ENCODE measurements at places on chromosomes 11 and 22.

- no peak for DNase-seq
Observed at GRCh38 chr11:61874377-61874809, 17.0 kb downstream of the FADS3 start.

GRCh38 chr22:48118654-48119053 is 1356.2 kb downstream of the TBC1D22A start:
- DNase-seq: no peak

GRCh38 chr22:36467946-36468345 is 13.5 kb downstream of the TXN2 start:
- DNase-seq: no peak

DNA sequence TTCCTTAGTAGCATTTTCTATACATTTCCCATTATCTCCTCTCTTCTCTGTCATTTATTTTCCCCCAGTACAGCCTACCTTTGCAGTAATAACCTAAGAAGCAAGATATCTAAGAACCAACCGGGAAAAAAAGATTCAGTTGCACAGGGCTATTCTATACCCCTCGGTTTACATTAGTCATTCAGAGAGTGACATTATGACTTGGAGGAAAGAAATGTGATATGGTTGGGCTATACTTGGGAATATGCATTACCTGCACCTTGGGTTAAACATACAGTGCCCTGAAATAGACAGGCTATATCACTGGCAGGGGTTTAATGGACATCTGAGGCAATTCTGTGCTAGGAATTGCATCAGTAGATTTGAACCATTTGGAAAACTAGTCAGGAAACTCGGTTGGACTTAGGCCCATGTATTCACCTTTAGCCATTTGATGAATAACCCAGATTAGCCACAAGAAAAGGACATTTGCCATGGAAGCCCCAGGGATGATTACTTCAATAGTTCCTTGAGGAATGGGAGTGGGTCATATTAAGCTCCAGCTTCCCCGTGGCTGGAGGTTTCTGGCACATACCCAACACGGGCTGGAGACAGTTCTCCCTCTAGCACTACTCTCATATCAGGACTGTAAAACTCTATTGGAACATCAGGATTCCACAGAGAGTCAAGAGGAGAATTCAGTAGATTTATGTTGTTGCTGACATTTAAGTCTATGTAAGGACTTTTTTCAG is 973.2 kb downstream of the NTM start:
- no peak for DNase-seq

DNA sequence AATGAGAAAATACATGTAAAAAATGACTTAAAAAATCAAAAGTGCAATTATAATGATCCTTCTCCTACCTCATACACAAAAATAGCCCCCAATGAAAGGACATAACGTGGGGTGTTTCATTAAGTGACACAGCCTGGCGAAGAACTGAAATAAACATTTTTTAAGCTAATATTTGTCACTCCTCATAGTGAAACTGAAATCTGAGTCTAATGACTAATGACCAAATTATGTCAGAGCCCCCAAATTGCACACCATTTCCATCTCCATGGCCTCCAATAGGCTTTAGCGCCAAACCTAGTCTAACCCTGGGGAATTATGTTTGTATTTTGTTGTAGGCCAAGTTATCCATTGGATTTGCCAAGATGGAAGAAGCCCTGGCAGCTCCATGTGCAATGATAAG is 119.1 kb downstream of the WT1 start:
- DNase-seq: no peak

- no peak for DNase-seq
Observed at GRCh38 chr11:112593440-112593839, 332.8 kb upstream of the PLET1 start.

DNA sequence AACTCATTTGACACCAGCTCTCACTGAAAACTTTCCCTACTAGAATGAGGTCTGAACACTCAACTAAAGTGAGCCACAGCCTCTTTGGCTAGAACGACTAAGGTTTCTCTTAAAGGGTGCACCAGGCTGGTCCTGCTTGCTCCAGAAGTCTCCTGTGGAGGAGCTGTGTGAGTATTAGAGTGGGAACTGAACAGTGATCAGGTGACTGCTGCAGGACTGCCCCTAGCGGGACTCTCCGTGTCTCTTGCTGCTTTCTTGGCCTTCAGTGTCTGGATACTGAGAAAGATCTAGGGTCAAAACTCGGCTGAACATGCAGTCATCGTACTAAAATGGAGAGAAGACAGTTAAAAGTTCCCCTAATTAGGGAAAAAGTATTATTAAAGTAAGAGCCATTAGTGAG is 34.6 kb downstream of the FAM118A start:
- no peak for DNase-seq

DNA sequence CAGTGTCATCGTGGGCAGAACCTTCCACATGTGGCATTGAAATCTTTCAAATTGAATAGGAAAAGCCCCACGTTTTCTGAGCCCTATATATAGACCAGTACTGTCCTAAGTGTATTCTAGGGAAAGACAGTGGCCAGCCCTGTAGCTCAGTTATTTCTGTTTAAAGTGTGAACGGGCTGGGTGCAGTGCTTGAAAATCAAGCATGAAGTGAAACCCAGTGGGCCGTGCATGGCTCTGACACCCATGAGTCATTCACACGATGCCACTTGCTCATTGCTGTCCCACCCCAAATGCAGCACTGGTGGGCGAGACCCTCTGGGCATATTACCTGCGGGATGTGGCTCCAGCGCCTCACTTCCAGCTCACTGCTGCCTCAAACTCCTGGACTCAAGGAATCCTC is 29.8 kb upstream of the CCDC188 start:
- DNase-seq: no peak

DNA sequence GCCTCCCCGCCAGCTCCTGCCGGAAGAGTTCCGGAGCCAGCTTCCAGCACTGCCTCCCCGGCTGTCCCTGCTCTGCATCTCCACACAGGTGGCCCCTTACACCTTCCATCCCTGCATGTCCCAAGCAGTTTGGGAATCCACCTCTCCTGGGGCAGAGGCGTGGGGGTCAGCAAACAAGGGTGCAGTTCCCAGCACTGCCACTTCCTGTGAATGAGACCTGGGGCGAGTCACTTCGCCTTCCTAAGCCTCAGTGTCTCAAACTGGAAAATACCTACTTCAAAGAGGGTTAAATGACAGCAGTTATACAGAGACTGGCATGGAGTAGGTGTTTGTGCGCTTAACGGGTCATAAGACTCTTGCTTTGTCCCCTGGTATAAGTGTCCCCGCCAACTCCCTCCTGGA is 5.2 kb downstream of the CYTH4 start:
- DNase-seq: no peak

DNA sequence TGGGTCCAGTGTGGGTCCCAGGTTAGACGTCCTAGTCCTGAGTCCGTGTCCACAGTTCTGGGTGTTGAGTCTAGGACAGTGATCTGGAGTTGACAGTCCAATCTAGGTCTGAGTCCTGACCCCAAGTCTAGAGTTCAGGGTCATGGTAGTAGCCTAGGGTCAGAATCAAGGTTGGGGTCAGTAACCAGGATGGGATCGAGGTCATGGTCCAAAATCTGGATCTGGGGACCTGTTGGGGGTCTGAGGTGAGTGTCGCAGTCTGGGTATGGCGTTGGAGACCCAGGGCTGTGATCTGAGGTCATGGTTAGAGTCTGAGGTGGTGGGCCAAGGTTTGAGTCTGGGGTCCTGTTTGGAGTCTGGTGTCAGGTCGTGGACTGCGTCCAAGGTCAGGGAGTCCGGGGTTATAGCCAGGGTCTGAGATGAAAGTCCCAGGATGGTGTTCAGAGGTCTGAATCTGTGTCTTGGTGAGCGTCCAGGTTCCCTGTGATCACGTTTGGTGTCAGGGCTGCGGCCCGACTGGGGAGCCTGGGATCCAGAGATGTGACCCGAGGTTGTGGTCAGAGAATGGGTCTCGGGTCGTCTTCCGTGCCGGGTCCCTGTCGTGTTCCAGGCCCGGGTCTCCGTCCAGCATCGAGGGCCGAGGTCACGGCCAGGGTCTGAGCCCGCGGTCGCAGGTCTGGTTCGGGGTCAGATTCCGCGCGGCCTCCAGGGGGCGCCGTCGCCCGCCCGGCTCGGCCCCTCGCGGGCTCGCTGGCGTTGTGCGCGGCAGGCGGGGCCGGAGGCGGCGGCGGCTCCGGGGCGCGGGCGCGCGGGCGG is 432 bp upstream of the GRK2 start:
- peak; percentile 75 for DNase-seq

- DNase-seq: no peak
Observed at GRCh38 chr11:47723041-47723440, 7.9 kb upstream of the AGBL2 start.

- DNase-seq: no peak
Observed at GRCh38 chr11:89184021-89184420, 6.3 kb downstream of the TYR start.

DNA sequence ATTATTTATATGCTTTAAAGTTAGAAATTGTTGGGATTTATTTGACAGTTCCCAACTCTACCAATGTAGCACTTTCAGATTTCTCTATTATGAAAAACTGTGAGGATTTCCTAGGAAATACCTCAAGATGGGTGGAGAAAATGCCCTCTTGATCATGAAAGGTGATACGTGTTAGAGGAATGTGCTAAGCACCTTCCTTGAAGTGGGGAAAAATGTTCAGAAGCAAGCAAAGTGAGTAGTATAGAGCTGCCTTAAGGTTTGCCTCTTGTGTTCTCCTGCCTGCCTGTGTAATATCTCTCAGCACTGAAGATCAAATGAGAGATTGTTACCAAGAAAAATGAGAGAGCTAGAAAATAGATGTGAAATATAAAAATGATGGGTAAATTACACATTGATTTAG is 58.2 kb downstream of the YAP1 start:
- no peak for DNase-seq

DNA sequence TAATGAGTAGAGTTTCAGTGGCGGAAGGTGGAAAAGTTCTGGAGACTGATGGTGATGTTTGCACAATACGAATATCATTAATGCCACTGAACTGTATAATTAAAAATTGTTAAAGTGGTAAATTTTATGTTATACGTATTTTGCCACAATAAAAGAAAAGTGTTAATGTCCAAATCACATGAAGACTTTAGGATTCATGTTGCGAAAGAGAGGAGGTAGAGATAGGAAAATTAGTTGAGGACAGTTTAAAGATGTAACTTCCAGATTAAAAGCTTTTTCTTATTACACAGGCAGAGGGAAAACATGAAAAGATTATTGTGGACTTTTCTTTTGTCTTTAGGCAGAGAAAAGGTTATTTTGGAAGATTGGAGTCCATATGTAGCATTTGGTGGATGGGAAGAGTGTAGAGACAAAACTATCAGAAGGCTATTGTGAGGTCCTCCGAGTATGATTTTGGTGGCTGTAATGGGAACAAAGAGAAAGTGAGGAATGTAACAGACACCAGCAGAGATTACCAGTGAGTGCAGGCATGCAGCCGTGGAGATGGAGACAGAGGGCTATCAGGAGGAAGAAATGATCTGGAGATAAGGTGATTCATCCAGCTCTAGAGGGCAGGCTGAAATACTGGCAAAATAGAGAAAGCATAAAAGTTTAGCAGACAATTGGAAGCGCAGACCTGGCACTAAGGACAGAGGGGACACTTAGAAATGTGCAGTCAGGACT is 12.5 kb downstream of the VPS26B start:
- DNase-seq: no peak

All from activated T-helper 1 cell treated with Interleukin-2 at 50 U/mL for 16 hours (primary cell).